Activated CD8-positive, alpha-beta T cell treated with anti-CD3 and anti-CD28 coated beads, Interleukin-2, amount 10 ng/mL, durations not matched to agents 7 days and 5 days (primary cell): ENCODE measurements at places on chromosomes 6 and 20. TPM values are rescaled to one million over a fixed set of nuclear protein-coding genes. Genes with fewer than 3 reads are reported as not detected.

GRCh38 chr20:49480236-49480635 lies 2.2 kb downstream of the KCNB1 start:
- no peak for DNase-seq
- H3K27ac ChIP-seq, result no peak overlapping the region
- H3K36me3 ChIP-seq, result no peaks in the 10 kb centered on the region
- peaks cover 3% of the 10 kb centered on the region for H3K4me1 ChIP-seq
- H3K27me3 ChIP-seq, result peaks cover 30% of the 10 kb centered on the region
- H3K4me3 ChIP-seq, result no peak overlapping the region

The C20orf141 gene
- total RNA-seq, result not detected

- peaks cover 32% of the 10 kb centered on the region for H3K4me1 ChIP-seq
- H3K4me3 ChIP-seq, result peak overlapping the region; percentile 66
- peaks cover 2% of the 10 kb centered on the region for H3K27me3 ChIP-seq
- peak overlapping the region; percentile 74 for H3K27ac ChIP-seq
- peaks cover 22% of the 10 kb centered on the region for H3K36me3 ChIP-seq
Observed at GRCh38 chr6:36195471-36196112, 952 bp upstream of the BRPF3 start.

The TOMM6 gene
- total RNA-seq, result 218 TPM

- no peak overlapping the region for H3K4me3 ChIP-seq
- no peak overlapping the region for H3K27ac ChIP-seq
- peaks cover 7% of the 10 kb centered on the region for H3K4me1 ChIP-seq
- DNase-seq, result no peak
- H3K27me3 ChIP-seq, result no peaks in the 10 kb centered on the region
- H3K36me3 ChIP-seq, result peaks cover 52% of the 10 kb centered on the region
Observed at GRCh38 chr6:111677249-111677990, 71.7 kb upstream of the TRAF3IP2 start.

GRCh38 chr6:43570876-43571441 lies 4.9 kb downstream of the XPO5 start:
- DNase-seq, result no peak
- peaks cover 23% of the 10 kb centered on the region for H3K4me1 ChIP-seq
- H3K27me3 ChIP-seq, result no peaks in the 10 kb centered on the region
- no peak overlapping the region for H3K4me3 ChIP-seq

- no peak overlapping the region for H3K27ac ChIP-seq
- H3K4me1 ChIP-seq, result peaks cover 5% of the 10 kb centered on the region
- no peak for DNase-seq
- H3K36me3 ChIP-seq, result peaks cover 36% of the 10 kb centered on the region
- H3K27me3 ChIP-seq, result no peaks in the 10 kb centered on the region
Observed at GRCh38 chr6:150992703-150993102, 127.2 kb downstream of the MTHFD1L start.

The LINC00237 gene
- not detected for total RNA-seq

DNA sequence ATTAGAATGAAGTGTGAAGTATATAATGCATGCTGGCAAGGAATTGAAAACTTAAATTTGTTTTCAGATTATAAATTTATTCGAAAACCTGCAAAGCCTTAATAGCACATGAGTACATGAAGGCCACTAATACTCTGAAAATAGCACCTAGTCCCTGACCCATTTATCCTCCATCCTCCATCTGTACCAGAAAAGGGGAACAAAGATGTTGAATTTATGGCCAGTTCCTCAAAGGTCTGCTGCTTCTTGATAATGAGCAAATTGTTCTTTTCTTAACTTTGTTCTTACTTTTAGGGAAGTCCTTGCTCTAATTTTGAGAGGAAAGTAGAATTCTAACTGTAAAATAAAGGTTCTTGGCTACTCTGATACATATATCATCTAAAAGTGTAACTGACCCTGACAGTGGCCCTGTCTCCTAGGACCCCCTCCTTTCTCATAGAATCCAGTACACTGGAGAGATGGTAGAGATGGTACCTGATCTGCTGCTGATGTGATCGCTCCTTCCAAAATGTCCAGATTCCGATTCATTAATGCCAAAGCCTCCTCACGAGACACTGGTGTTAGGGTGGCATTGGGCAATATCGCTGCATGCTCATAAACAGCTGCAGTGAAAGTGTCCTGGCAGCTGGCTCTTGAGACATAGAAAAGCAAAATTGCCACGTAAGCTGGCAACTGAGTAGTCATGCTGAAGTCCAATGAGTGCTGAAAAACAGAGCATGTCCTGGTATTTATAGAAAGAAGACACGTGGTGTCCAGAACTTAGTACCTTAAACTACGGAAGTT lies at the start of gene VNN1:
TSS of gene VNN1 (minus strand) at position 704 of the 783 bp plus-strand sequence. CDS start at position 684, 20 bp downstream.
- no peaks in the 10 kb centered on the region for H3K36me3 ChIP-seq
- no peak within 1 kb of the TSS for H3K27ac ChIP-seq
- H3K27me3 ChIP-seq, result peaks cover 23% of the 10 kb centered on the region

GRCh38 chr6:65908065-65908464 lies 201.0 kb upstream of the EYS start:
- H3K36me3 ChIP-seq, result no peaks in the 10 kb centered on the region
- no peaks in the 10 kb centered on the region for H3K27me3 ChIP-seq
- no peak for DNase-seq
- no peak overlapping the region for H3K27ac ChIP-seq
- no peaks in the 10 kb centered on the region for H3K4me1 ChIP-seq

DNA sequence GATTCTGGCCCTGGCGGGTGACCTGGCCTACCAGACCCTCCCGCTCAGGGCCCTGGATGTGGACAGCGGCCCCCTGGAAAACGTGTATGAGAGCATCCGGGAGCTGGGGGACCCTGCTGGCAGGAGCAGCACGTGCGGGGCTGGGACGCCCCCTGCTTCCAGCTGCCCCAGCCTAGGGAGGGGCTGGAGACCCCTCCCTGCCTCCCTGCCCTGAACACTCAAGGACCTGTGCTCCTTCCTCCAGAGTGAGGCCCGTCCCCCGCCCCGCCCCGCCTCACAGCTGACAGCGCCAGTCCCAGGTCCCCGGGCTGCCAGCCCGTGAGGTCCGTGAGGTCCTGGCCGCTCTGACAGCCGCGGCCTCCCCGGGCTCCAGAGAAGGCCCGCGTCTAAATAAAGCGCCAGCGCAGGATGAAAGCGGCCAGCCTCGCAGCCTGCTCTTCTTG lies 868 bp upstream of the SLC2A4RG start:
- H3K4me3 ChIP-seq, result peak overlapping the region; percentile 87
- peaks cover 24% of the 10 kb centered on the region for H3K4me1 ChIP-seq
- H3K27ac ChIP-seq, result no peak overlapping the region
- no peaks in the 10 kb centered on the region for H3K27me3 ChIP-seq
- H3K36me3 ChIP-seq, result peaks cover 37% of the 10 kb centered on the region

DNA sequence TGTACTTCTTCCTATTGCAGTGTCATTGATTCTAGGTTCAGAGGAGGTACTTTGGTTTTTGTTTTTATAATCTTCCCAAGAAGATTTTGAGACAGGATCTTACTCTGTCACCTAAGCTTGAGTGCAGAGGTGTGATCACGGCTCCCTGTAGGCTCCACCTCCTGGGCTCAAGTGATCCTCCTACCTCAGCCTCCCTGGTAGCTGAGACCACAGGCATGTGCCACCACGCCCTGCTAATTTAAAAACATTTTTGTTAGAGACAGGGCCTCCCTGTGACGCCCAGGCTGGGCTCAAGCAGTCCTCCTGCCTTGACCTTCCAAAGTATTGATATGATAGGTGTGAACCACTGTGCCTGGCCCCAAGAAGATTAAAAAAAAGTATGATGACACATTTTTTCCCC lies 3.4 kb upstream of the SLC17A5 start:
- no peaks in the 10 kb centered on the region for H3K27me3 ChIP-seq
- no peak overlapping the region for H3K27ac ChIP-seq
- H3K4me3 ChIP-seq, result no peak overlapping the region
- peak; percentile 27 for DNase-seq
- peaks cover 2% of the 10 kb centered on the region for H3K36me3 ChIP-seq

- H3K27ac ChIP-seq, result peak overlapping the region; percentile 39
- peaks cover 41% of the 10 kb centered on the region for H3K27me3 ChIP-seq
- H3K36me3 ChIP-seq, result peaks cover 21% of the 10 kb centered on the region
- H3K4me3 ChIP-seq, result peak overlapping the region; percentile 75
- DNase-seq, result peak; percentile 50
Observed at GRCh38 chr6:32664827-32665362, 1.6 kb downstream of the HLA-DQB1 start.
